ENCODE measurements at places on chromosomes 4 and X. TPM values are rescaled to one million over a fixed set of nuclear protein-coding genes. Genes with fewer than 3 reads are reported as not detected.

MAGED2 gene
- 502 TPM for total RNA-seq

ABCG2 gene
- total RNA-seq = 0.34 TPM

ARX gene
- total RNA-seq = not detected

ARHGAP36 gene
- not detected for total RNA-seq

TASL gene
- not detected for total RNA-seq

GAGE12F gene
- total RNA-seq = not detected

GPAT3 gene
- total RNA-seq = 0.50 TPM

GPR50 gene
- 1.00 TPM for total RNA-seq

PITX2 gene
- total RNA-seq = 4.2 TPM

SPANXB1 gene
- total RNA-seq = not detected

PPM1K gene
- 42.3 TPM for total RNA-seq

KLB gene
- total RNA-seq = not detected

C4orf50 gene
- total RNA-seq = 0.17 TPM

KCND1 gene
- 5.6 TPM for total RNA-seq

HTR2C gene
- total RNA-seq = not detected

CDK16 gene
- total RNA-seq = 110 TPM

FATE1 gene
- total RNA-seq = not detected

CXXC4 gene
- total RNA-seq = 10.6 TPM

HEPH gene
- 83.9 TPM for total RNA-seq

TAF7L gene
- total RNA-seq = 0.27 TPM

KCNIP4 gene
- 0.26 TPM for total RNA-seq

RGN gene
- not detected for total RNA-seq

PCDH10 gene
- total RNA-seq = 12.5 TPM

CLIC2 gene
- not detected for total RNA-seq

All from astrocyte (in vitro differentiated cells and primary cell).